ENCODE measurements at places on chromosomes 2 and 18.

DNA sequence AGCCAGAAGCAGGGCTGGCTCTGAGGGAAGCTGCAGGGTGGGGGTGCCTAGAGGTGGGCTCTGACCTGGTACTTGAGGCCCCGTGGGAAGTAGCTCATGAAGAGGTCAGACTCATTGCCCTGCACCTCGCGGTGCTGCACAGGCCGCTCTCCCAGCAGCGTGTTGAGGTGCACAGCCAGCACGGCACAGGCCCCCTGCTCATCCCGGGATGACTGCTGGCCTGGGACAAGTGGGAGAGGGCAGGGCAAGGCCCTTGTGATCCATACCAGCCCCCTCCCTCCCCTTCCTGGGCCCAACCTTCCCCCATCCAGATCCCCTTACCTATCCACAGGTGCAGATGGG, 8.7 kb downstream of the CAPG start:
- DNase-seq = no peak

GRCh38 chr18:63102941-63103744, 216.4 kb downstream of the BCL2 start:
- DNase-seq = no peak

DNA sequence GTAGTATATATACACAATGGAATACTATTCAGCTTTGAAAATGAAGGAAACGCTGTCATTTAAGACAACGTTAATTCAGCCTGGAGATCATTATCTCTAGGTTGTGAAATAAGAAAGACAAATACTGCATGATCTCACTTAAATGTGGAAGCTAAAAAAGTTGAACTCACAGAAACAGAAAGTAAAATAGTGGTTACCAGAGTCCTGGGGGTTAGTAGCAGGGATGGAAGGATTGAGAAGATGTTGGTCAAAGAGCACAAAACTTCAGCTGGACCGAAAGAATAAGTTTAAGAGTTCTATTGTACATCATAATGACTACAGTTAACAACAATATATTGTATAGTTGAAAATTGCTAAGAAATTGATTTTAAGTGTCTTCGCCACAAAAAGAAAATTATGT, 670.3 kb downstream of the NR4A2 start:
- DNase-seq = no peak

DNA sequence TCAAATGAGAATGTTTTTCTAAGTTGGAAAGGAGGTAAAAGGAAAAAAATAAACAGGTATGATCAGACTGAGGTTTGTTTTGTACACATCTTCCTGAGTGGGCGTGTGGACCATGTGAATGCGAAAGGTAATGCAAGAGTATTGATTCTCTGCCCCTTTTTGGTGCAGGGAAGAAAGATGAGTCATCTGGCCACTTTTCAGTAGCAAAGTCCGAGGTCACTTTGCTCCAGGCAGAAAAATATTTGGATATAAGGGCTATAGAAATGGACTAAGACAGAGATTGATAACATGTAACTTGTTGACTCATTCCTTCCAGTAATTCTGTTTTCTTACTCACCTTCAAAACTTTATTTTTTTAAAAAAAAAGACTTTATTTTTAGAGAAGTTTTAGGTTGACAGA, 130.5 kb downstream of the DSEL start:
- DNase-seq = no peak
